CD4-positive, alpha-beta T cell treated with Interleukin-10 for 1 hour (primary cell): ENCODE measurements at places on chromosomes 16 and 17.

DNA sequence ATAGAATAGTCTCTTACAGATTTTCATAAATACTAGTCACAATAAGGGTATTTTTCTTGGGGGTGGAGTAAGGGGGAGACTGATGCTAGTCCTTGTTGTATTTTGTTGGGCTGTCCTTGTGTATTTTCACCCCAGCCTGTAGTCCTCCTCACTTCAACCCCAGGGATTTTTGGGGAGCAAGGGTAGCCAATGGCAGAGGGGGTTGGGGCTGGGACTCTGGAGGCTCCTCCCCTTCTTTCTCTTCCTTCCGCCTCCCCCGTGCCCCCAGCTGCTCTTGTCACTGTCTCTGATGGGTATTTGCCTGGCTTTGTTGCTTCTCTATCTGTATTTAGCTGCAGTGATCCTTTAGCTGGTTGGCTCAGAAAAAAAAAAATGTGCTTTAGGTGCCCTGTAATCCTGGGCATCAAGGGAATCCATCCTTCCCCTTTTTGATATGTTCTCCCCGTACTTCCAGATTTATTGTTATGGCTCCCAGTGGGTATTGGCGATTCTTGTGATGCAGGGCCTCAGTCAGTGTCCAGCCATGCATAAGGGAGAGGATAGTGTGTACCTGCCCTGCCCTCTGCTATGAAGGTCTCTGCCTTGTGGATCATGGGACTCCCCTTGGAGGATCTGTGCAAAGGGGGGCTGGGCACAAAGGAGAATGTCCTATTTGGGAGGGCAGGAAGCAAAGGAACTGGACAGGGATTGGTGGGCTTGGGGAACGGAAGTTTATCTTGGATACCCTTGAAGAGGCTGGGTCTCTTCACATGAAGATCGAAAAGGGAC is 16.5 kb downstream of the SNF8 start:
- DNase-seq, result no peak

- no peak for DNase-seq
These were observed 14.4 kb downstream of the AXIN1 start for GRCh38 chr16:337975-338575.

DNA sequence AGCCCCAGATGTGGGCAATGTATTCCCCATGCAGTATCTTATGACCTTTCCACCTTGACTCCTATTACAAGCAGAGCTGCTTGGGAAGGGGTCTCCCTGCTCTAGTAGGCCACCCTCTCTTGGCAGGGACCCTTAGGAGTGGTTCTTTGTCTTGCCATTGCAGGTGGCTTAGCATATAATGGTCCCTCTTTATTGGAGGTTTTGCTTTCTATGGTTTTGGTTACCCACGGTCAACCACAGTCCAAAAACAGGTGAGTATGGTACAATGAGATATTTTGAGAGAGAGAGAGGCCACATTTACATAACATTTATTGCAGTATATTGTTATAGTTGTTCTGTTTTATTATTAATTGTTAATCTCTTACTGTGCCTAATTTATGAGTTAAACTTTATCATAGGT is 472.8 kb upstream of the ASIC2 start:
- DNase-seq, result no peak

GRCh38 chr16:1992704-1993317 is 3.0 kb downstream of the SYNGR3 start:
- no peak for DNase-seq

GRCh38 chr17:60563743-60564142 is 36.2 kb upstream of the PPM1D start:
- DNase-seq, result no peak

GRCh38 chr16:82819286-82819685 is 192.5 kb downstream of the CDH13 start:
- DNase-seq, result no peak

DNA sequence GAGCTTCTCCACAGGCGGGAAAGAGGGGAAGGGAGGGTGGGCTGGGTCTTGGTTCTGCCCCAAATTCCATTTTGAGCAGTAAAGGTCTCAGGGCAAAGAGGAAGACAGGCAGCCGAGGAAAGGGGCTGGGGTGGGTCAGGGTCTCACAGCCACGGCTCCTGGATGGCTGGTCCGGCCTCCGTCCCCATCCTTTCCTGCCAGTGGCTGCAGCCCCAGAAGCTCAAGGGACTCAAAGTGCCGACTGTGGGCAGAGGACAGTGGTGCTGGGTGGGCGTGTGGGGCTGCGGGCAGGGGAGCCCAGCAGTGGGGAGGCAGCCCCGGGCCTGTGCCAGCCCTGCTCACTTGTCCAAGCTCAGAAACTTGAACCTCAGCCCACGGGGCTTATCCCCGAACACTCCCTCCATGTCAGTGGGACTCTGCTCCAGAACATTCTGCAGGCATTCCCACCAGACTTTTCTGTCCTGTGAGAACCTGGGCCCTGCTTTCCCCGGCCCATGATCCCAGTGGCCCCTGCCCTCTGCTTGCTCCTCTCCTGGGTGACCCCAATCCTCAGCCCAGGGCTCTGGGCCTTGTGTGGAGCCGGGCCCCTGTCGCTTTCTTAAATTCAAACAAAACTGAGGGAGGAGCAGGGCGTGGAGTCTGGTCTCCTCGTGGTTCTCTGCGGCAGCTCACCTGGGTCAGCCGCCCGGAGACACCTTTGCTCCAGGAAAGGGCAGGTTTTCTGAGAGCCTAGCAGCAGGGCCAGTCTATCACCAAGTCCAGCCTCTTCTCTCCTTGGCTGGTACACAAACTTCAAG is 117.8 kb upstream of the METRNL start:
- no peak for DNase-seq

- DNase-seq, result no peak
These were observed 11.2 kb upstream of the ACSF2 start for GRCh38 chr17:50414808-50415207.

GRCh38 chr16:15524966-15525365 is 90.6 kb downstream of the BMERB1 start:
- no peak for DNase-seq

GRCh38 chr17:29149431-29150064 is 30.6 kb downstream of the MYO18A start:
- peak; percentile 7 for DNase-seq

- no peak for DNase-seq
These were observed 14.0 kb downstream of the MYO1D start for GRCh38 chr17:32862940-32863339.

DNA sequence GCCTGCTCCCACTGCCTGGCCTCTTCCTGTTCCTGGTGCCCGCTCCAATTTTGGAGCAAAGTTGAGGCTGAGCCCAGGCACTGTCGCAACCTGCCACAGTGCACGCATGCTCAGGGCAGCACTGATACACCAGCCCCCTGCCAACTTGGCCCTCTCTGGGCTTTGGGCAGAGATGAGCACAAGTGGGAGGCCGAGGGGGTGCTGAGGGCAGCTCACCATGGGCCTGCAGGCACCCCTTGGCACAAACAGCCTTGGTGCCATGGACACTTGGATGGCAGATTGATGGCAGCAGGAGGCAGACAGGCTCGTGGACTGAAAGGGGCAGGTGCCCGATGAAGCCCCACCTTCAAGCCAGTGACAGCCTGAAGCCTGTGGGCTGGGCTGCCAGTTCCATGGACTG is 42.9 kb downstream of the PIGL start:
- DNase-seq, result no peak

DNA sequence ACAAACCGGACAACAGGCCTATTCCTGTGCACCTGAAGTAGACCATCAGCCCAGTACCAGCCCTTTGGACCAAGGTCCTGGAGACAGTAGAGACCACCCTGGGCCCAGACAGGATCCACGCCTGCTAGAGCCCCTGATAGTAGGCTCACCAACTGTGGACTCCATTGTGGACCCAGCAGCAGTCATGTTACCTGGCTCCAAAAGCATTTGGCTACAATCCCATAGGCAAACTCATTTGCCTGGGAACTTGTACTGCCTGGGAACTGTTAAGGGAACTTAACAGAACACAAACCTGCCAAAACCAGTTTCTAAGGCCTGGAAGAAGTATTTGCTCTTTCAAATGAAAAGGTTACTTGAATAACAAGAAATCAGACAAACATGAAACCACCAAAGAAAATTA is 10.0 kb upstream of the ACSM1 start:
- no peak for DNase-seq

GRCh38 chr16:86505185-86505898 is 5.0 kb upstream of the FOXF1 start:
- no peak for DNase-seq

DNA sequence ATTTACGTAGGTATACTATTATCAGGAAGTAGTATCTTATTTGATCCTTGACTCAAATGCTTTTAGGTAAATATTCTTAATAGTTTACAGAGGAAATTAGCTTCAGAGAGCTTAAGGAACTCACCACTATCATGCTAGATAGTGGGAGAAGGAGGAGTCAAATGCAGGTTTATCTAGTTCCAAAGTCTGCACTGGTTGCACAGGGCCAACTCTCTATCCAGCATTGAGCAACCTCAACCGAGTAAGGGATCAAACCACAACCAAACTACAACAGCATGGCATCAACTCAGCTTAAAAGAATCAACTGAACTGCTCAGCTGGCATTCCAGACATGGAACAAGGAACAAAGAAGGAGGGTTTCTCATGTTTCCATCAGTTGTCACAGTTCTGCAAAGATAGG is 306.0 kb downstream of the MAF start:
- DNase-seq, result no peak

- DNase-seq, result no peak
These were observed 124.9 kb downstream of the RBFOX3 start for GRCh38 chr17:79485991-79486390.

GRCh38 chr17:67620088-67620487 is 97.6 kb upstream of the NOL11 start:
- DNase-seq, result no peak

DNA sequence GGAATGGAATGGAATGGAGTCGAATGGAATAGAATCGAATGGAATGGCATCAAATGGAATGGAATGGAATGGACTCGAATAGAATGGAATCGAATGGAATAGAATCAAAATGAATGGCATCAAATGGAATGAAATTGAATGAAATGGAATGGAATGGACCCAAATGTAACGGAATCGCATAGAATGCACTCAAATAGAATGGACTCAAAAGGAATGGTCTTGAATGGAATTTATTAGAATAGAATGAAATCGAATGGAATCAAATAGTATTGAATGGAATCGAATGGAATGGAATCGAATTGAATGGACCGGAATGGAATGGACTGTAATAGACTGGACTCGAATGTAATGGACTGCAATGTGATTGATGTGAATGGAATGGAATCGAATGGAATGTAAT is 501.4 kb upstream of the WSB1 start:
- no peak for DNase-seq

DNA sequence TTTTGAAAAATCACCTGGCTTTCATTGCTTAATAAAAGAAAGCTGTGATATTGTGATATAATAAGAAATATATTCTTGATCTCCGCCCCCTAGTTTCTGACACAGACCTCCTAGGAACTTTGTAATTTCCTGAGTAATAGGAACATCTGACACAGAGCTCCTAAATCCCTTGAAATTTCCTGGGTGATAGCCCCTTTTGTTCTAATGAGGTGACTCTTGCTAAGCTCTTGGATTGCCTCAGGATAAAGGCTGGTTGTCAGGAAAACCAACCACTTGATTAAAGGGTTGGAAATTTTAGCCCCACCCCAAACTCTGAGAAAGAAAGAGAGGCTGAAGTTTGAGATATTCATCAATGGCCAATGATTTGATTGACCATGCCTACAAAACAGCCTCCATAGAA is 326.4 kb upstream of the KIF2B start:
- DNase-seq, result no peak

GRCh38 chr16:31002862-31003341 is 7.5 kb downstream of the STX1B start:
- DNase-seq, result no peak

GRCh38 chr17:27257031-27257357 is 36.9 kb upstream of the WSB1 start:
- DNase-seq, result no peak

GRCh38 chr17:31857920-31858641 is 963 bp downstream of the COPRS start:
- DNase-seq, result peak; percentile 3

DNA sequence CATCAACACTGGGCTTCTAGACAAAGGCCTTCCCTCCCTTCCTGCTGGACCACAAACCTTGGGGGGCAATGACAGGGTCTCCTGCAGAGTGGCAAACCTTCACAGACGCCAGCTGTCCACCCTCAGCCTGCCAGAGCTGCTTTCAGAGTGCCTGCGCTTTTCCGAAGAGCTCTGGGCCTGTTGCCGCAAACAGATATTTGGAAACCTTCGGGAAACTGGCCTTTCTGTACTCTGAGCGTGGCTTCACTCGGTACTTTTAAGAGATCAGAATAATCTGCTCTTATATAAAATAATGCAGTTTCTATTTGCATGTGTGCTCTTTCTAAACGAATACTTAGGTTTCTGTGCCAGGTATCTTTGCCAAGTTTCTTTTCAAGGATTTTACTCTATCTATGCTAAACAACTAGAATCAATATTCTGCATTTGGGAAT is 152.1 kb upstream of the CHMP6 start:
- DNase-seq, result no peak

DNA sequence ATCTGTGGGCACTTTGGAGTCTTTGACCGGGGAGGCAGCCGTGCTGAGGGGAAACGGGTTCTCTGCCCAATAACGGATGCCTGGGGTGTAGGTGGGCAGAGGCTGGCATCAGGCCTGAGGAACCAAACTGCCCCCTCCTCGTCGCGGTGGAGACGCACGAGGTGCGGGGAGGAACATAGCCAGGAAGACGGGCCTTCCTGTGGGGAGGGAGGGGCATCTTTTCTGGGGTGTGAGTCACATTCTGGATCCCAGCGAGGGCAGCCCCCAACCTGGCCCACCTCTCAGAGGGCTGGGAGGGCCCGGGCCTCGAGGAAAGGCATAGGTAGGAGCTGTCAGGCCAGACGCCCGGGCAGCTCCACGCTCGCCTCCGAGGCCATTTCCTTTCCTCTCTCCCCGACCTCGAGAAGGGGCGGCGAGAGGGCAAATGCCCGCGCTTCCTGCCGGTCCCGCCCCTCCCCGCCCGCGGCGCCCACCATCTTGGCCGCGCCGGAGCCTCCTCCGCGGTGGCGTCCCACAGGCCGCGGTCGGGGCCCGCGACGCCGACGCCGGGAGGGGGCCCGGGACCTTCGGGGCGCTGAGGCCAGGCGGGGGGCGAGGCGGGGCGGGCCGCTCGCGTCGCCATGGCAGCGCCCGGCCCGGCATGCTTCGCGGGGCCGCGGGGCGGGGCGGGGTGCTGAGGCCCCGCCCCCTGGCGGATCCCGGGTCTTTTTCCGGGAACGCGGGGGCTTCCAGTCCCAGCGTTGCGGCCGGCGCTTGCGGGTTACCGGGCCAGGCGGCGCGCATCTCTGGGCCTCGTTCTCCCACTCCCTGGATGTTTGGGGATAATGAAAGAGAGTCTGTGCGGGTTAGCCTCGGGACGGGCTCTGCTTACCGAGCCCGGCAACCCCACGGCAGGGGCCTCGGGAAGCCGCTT is 13.2 kb downstream of the RAI1 start:
- DNase-seq, result peak; percentile 78

GRCh38 chr17:28643983-28644786 is 773 bp downstream of the BLTP2 start:
- peak; percentile 30 for DNase-seq
